ENCODE measurements at places on chromosomes 3 and 15. TPM values are rescaled to one million over a fixed set of nuclear protein-coding genes. Genes with fewer than 3 reads are reported as not detected.

GRCh38 chr3:12750658-12751071, 8.4 kb downstream of the TMEM40 start:
- peak; percentile 64 for DNase-seq

GRCh38 chr3:31878231-31878838, 102.7 kb downstream of the OSBPL10 start:
- peak; percentile 57 for DNase-seq

DNA sequence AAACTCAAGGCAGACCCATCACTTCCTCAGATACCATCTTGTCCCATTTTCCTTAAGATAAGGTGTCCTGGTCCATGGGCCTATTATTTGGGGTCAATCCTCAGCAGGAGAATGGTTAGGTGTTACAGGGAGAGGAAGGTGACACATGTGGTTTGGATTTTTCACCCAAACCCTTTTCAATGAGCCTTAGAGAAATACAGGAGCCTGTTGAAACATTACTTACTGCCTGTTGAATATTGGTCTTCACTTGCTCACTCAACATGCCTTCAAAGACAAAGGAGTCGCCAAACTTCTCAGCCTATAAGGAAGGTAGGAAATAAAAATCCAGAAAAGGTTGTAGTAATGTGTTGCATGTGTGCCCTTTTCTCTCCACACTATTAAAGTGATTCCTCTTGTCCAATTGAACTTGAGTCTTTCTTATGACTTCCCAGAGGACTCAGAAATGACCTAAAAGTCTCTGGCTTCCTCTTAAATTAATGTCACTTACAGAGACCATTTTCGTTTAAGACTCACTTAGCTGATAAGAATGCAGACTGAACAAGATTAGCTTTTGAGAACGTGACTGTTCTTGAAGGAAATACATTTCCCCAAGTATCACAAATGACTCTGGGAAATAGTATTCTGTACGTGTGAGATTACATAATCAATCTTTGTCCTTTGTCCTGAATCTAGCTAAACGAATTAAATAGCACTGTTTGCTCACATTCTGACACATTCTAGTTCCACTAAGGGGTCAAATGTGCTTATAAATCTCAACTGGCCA, 17.8 kb downstream of the SUMF1 start:
- no peak for DNase-seq

DNA sequence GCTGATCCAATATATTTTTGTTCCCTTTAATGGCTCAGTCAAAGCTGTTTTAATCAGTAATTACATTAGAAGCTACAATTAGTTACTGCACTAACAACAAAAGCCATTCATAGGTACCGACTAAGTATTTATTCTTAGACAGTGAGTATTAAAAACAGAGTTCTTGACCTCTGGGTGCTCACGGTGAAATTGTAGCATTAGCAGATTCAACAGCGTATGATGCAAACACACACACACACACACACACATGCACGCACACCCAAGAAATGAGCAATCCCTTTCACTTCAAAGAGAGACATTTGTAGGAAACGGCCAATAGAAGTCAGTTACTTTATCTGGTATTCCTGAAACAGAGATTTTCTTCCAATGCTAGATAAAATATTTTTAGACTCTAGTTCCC, 27.0 kb upstream of the MITF start:
- no peak for DNase-seq

DNA sequence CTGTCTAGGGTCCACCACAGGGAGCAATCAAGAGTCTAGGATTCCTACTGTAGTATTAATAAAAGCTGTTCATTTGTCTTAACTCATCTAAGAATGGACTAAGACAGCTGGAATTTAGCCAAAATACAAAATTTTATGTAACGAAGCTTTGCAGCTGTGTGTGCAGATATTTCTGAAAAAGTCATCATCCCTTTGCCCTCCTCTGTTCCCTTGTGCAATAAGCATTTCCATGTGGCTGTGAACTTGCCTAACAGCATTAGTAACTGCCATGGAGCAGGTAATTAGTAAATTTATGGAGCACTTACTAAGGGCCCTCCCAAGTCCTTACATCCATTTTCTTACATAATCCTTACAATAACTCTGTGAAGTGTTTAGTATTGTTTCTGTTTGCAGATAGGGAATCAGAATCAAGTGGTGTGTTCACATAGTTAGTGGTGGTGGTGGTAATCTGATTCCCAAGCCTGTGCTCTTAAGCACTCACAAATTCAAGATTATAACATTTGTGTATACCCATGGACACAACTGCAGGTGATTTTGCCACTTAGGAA, 114.5 kb downstream of the RARB start:
- DNase-seq: no peak

Gene DNAJA4
- polyA plus RNA-seq: 0.32 TPM

Gene TMC3
- polyA plus RNA-seq: not detected

Gene CIAO2A
- polyA plus RNA-seq: 34.6 TPM

Data from IMR-90 (cell line).